NCI-H526 (cell line): ENCODE measurements at places on chromosomes 3 and 15.

DNA sequence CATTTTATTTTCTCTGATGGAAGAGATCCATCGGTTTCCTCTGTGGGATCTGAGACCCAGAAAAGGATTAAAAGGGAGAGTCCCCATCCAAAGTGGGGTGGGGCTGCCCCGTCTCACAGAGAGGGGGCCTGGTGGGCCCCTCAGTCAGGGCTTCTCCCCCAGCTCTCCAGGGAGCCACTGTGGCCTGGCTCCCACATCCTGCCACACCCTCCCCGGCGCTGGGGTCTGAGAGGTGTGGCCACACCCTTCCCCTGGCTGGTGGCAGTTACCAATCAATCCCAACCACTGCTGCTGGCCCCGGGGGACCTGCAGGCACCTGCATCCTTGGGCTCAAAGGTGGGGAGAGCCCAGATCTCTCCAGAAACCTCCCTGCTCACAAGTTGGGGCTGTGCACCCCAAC lies 161.8 kb upstream of the IQSEC1 start:
- peak; percentile 70 for DNase-seq

- no peak for DNase-seq
These were observed 36.2 kb downstream of the GXYLT2 start for GRCh38 chr3:72924055-72924454.

DNA sequence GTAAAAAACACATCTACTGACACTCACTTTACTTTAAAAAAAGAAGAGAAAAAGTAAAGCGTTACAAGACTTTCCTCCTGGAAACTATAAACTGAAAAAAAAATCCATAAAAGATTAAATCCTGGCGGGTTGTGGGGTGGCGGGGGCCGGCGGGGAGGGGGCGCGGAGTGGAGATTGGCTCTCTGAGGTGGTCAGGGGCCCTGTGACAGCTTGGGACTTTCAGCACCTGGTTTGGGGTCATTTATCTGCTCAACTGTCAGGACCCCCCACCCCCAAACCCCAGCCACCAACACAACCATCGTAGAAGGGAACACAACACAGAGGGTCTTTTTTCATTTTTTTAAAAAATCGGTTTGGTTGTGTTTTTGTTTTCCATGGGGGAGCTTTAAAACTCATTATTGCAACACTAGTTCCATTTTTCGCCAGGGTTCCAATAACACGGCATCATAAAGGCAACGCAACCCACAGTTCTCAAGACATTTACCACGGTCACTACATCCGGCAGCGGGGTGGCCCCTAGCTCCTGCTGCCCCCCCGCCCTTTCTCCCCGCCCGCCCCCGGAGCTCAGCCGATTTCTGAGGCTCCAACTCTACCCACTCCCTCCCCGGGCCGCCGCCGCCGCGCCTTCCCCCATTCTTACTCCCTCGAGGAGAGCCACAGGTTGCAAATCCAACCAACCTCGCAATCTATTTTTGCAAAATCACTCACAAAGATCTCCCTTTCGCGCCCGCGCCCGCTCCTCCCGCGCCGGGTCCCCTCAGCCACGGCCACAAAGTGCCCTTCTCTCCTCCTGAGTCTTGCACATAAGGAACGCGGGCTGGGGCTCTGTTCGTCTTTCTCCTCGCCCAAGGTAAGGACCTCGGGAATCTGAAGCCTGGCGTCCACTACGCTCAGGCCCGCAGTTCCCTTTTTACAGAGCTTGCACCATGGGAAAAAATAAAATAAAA lies 1.8 kb downstream of the BCL6 start:
- peak; percentile 36 for DNase-seq

DNA sequence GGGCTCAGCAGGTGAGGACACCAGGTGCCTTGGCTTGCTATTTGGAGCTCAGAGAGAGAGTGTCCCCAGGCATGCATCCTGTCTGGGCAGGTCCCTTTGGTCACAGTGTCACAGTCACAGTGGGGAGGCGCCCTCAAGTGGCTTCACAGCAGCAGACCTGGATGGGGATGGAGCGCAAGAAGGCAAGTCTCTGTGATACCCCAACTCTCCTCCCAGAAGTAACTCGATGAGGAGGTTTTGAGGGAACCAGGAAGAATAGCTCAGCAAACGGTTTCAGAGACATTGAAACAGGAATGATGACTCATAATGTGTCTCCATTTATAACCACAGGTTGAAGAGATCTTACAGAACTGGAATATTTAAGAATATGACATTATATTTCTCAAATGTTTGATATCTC lies 66.5 kb upstream of the SH3GL3 start:
- peak; percentile 2 for DNase-seq

GRCh38 chr3:26205475-26205874 lies 415.6 kb downstream of the OXSM start:
- DNase-seq = no peak

DNA sequence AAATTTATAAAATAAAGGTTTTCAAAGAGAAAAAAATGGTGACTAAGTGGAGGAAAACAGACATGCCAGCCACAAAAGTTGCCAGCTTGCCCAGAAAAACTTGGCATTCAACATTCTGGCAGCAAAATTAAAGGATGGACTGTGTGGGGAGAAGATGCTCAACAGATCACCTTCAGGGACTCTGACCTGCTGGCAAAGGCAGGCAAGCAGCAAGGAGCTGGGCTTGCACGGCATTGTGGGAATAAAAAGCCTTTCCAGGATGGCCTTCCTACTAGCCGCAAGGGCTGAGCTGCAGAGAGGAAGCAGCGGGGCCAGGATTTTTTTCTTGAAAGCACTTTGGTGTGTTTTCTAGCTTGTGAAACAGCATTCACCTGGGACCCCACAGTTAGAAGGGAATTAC lies 101.9 kb upstream of the CACNA2D3 start:
- no peak for DNase-seq

DNA sequence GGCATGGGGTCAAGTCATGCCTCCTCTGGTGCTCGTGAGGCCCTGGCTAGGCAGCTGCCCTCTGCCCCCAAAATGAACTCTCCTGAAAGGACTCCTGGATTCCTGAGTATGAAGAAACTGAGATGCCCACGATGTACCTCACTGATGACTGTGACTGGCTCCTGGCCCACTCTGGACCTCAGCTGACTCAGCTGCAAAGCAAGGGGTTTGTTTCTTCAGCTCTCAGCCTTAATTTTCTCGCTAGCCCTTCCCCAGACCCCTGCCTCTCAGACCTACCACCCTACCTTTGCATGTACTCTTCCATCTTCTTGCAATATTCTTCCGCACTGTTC lies 5.2 kb upstream of the GNAI2 start:
- DNase-seq = no peak

GRCh38 chr3:15585111-15585845 lies 16.1 kb downstream of the HACL1 start:
- no peak for DNase-seq

DNA sequence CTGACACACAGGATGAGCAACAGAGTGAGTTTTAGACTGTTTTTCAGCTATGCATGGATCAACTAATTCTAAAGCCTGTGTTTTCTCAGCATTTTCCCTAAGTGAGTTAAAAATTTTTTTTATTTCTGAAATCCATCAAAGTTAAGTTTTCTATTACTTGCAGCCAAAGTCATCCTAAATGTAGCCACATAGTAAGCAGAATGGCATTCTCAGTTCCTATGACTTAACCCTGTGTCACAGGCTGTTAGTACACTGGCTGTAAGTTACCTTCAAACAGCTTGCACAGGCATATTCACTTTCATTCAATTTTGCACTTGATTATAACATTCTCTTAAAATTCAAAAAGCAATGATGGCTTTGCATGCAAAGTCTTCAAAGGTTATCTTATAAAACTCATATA lies 368.2 kb downstream of the OCA2 start:
- DNase-seq = no peak
